Posterior cingulate gyrus (tissue), 11 donors: ENCODE measurements at places on chromosomes 13 and 19.

DNA sequence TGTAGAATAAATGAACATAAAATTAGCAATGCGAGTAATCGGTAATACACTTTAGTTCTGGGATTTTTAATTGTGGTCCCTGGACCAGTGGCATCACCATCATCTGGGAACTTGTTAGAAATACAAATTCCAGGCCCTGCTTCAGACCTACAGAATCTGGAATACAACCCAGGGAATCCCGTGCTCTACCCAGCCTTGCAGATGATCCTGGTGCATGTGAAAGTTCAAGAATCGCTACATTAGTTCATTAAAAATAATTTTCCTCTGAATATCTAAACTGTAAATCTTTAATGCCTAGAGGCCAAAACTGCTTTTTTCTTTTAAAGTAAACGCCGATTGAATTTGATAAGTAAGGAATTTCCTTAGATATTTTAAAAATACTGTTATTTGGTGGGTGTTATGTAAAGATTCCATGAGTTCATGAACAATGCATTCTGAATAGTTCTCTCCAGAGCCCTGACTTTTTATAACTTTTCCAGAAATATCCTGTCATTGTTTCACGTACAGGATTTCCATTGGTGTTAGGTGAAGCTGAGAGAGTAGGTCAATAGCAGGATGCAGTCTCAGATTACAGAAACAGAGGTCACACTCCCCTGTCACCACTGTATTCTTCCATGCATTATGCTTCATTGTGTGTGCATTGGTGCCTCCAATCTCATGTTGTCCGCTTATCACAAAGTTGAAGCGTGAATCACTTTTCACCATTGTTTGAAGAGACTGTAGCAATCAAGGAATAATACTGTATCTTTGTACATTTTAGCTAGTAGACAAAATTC lies 596.5 kb upstream of the KLF12 start:
- DNase-seq: no peak

- DNase-seq: no peak
These were observed 45.7 kb downstream of the ELF1 start for GRCh38 chr13:40973409-40973808.

GRCh38 chr13:32087955-32088747 lies 56.6 kb downstream of the FRY start:
- DNase-seq: no peak

- DNase-seq: no peak
These were observed 5.4 kb downstream of the UCHL3 start for GRCh38 chr13:75554981-75555380.

GRCh38 chr19:366205-366783 lies 21.7 kb upstream of the MIER2 start:
- no peak for DNase-seq

DNA sequence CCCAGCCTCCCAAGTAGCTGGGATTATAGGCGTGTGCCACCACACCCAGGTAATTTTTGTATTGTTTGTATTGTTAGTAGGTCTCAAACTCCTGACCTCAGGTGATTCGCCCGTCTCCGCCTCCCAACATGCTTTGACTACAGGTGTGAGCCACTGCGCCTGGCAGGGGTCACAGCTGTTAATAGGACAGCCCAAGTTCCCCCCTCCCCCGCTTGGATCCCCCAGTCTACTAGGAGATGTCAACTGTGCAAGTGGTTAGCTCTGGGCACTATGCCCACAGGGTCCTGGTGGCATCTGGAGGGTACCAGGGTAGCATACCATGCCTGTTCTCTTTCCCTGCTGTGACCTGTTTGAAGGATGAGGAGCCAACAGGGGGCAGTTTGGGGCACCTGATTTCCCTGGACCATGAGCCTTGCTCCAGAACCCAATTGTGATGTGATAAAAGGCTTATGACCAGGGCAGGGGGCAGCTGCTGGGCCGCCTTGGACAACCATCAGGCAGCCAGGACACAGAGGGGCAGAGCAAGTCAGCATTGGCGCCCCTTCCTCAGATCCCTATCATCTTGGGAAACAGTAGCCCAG lies at the start of gene TSPAN16:
TSPAN16 (plus strand) TSS at position 496 of the 581 bp plus-strand sequence. CDS start 138 bp downstream, outside the sequence.
- no peak for DNase-seq

DNA sequence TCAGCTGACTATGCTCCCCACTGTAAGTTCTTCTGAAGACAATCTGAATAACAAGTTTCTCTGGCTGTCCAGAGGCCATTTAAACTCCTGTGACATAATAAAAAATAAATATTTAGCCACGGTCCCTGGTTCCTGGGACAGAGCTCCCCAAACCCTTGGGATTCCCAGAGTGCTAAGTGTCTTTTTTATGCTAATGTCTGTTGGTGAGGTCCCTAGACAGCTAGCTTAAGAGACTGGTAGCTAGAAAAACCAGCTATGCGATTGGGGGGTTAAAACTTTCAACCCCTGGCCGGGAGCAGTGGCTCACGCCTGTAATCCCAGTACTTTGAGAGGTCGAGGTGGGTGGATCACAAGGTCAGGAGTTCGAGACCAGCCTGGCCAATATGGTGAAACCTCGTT lies 5.9 kb downstream of the EPSTI1 start:
- DNase-seq: no peak

DNA sequence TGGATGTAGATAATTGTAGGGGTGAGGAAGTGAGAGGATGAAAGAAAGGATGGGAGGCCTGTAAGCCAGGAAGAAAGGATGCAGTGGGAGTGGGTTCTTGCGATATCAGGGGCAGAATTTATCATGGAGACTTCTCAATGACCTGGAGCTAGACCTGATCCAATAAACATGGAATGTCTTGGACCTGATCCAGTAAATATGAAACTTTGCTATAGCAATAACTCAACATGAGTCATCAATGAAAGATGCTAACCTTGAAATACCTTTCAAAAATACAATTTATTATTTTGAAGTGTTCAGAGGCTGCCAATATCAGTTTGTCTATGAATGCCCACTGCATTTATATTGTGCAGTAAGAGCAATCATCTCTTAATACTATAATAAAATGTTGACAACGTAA lies 279.5 kb downstream of the POU4F1 start:
- DNase-seq: no peak

- no peak for DNase-seq
These were observed at the start of gene MAP4K1 for GRCh38 chr19:38617764-38618589. TSS of gene MAP4K1 (minus strand) at chr19:38617953. CDS start at chr19:38617895, 58 bp downstream.

GRCh38 chr19:18606281-18607225 lies at the start of gene CRLF1:
TSS of gene CRLF1 (minus strand) at chr19:18606799. CDS start at chr19:18606656, 143 bp downstream.
- DNase-seq: no peak

- no peak for DNase-seq
These were observed 348.8 kb downstream of the GPC5 start for GRCh38 chr13:91747186-91747585.

- peak; percentile 45 for DNase-seq
These were observed 31.8 kb downstream of the PIP5K1C start for GRCh38 chr19:3668331-3669081.

DNA sequence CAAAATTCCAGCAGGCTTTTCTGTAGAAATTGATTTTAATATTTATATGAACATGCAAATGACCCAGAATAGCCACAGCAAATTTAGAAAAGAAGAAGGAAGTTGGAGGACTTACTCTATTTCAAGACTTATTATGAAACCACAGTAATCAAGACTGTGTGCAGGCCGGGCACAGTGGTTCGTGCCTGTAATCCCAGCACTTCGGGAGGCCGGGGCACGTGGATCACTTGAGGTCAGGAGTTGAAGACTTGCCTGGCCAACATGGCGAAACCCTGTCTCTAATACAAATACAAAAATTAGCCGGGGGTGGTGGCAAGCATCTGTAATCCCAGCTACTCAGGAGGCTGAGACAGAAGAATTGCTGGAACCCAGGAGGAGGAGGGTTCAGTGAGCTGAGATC lies 6.0 kb upstream of the FFAR2 start:
- no peak for DNase-seq
